Left lobe of liver (tissue), 2 donors: ENCODE measurements at places on chromosomes 3 and 15. TPM values are rescaled to one million over a fixed set of nuclear protein-coding genes. Genes with fewer than 3 reads are reported as not detected.

The CHRD gene
- total RNA-seq = 88.3 TPM

The FEZF2 gene
- total RNA-seq = not detected

- DNase-seq = peak; percentile 45
These were observed 469 bp downstream of the MAP6D1 start for GRCh38 chr3:183824761-183825455.

DNA sequence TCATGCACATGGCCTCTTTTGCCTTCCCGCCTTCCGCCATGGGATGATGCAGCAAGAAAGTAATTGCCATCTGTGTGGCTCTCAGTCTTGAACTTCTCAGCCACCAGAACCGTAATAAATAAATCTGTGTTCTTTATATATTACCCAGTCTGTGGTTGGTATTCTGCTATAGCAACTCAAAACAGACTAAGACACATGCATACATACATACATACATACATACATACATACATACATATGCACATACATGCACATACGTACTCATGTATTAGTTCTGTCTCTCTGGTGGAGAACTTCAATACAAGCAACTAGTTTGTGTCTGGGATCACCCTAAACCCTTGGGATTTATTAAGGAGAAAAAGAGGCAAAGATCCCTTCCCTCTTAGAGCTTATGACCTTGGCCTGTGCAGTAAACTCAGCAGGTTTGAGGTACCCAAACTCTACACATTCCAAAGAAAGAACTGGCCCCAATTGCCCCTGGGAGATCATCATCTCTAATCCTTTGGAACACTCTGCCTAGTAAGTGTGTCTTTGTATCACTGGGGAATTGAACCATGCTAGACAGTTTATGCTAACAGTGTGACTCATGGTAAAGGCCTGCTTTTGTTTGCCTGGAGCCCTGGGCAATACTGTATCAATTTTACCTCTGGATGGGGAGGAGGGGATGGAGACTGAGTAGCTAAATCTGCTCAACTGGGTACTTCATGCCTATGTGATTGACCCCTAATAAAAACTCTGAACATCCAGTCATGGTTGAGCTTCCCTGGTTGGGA, 115.6 kb upstream of the LMCD1 start:
- DNase-seq = no peak
